Renal cortical epithelial cell (primary cell): ENCODE measurements at places on chromosomes 6 and 20. TPM values are rescaled to one million over a fixed set of nuclear protein-coding genes. Genes with fewer than 3 reads are reported as not detected.

GRCh38 chr20:36885356-36885755, 9.4 kb downstream of the TLDC2 start:
- DNase-seq: no peak

GRCh38 chr6:131592935-131593334, 19.9 kb downstream of the ARG1 start:
- DNase-seq: no peak

- no peak for DNase-seq
Measured at GRCh38 chr20:50061151-50062005, 51.6 kb downstream of the UBE2V1 start.

DNA sequence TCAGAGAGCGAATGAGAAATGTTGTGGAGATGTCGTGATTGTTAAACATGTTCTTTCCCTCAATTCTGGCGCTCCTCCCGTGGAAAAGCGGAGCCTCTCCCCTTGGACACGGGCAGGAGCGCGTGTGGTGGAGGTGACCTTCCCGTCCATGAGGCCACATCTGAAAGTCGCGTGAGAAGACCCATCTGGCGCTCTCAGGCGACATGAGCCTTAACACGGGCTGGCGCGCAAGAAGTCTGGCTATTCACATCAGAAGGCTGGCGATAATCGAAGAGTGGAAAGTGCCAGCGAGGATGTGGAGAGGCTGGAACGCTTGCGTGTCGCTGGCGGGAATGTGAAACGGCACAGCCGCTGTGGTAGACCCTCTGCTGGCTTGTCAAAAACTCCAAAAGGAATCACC, 341.3 kb downstream of the ZFAND3 start:
- no peak for DNase-seq

Gene ADGB
- total RNA-seq: not detected in 2 replicates

DNA sequence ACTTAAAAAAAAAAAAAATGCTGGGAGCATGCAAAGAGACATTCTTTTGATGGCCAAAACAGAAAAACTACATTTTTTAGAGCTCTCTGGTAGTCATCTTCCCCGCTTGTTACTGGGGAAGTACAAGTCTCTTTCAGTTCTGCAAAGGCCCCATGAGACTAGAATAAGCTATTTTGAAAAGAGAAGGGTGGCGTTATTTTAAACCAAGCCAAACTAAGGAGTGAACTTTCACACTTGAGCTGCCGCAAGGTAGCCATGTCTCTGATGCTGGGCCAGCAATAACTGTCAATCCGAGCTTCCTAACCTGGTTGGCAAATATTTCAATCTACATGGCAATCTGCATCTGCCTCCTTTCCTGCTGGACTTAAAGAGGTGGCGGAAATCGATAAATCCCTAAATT, 96.7 kb downstream of the L3MBTL3 start:
- DNase-seq: no peak

- no peak for DNase-seq
Measured at GRCh38 chr6:96542702-96543101, 20.2 kb upstream of the FHL5 start.

Gene FAM162B
- total RNA-seq: not detected in 2 replicates

DNA sequence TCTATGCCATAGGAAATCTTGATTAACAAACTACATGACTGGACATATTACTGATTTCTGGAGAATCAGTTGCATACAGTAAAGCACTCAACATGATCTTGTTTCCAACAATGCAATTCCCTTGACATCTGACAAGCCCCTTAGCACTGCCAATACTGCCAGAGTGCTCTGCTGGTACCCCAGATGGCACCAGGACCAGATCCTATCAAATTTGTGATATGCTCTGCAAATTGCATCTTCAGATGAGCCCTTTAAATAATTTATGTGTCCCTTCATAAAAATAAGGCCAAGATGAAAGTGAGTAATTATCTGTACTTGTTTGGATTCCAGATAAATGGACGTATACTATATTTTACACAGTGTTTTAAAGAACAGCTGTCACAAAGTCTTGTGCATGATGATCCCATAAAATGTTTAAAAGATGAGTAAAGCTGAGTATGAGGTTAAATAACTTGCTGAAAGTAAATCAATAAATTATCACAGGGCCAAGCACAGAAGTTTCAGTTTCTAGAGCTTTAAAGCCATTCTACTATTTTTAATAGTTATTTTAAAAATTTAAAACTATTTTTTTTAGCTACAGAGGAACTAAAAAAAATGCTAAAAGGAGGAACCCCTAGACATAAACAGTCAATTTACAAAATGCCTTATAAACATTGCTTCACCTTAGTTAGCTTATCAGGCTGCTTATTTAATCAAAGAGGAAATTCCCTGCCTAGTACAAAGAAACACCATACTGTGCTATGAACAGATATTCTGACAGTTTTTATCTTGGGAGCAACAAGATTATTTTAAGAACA, 42.1 kb downstream of the NUDT3 start:
- no peak for DNase-seq

Gene SULF2
- 27.1 and 217 TPM in 2 replicates for total RNA-seq

- DNase-seq: no peak
Measured at GRCh38 chr20:56418385-56418861, 6.4 kb downstream of the CASS4 start.

Gene MICA
- total RNA-seq: 33.0 and 55.6 TPM in 2 replicates

Gene GATA5
- total RNA-seq: not detected in 2 replicates

DNA sequence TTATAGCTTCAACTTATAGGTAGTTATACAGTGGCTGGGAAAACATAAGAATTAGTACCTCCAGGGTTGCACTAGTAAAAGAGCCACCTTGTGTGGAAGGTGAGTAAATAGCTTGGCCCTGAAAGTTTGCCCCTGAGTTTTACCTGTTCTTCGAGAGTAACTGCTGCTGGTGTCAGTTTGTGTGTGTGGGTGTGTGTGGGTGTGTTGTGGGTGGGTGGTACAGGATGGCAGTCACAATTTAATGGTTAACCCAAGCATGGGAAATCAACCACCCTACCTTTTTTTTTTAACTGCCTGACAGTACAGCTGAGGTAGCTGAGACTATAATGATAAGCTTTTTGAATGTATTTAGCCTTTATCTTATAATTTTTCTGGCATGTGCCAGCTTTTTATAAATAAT, 137.3 kb downstream of the STXBP5 start:
- DNase-seq: peak; percentile 61

GRCh38 chr20:47108994-47109393, 214.4 kb downstream of the EYA2 start:
- no peak for DNase-seq

GRCh38 chr20:16771213-16771612, 23.1 kb downstream of the OTOR start:
- DNase-seq: no peak

Gene RIPPLY2
- total RNA-seq: not detected in 2 replicates

GRCh38 chr6:43250992-43251373, 7.7 kb downstream of the TTBK1 start:
- no peak for DNase-seq

Gene PAK5
- total RNA-seq: not detected in 2 replicates

GRCh38 chr20:5220321-5221060, 93.7 kb downstream of the CDS2 start:
- no peak for DNase-seq

GRCh38 chr20:5463007-5463686, 146.4 kb upstream of the PROKR2 start:
- DNase-seq: no peak

Gene HLA-G
- 1.7 and 5.7 TPM in 2 replicates for total RNA-seq

DNA sequence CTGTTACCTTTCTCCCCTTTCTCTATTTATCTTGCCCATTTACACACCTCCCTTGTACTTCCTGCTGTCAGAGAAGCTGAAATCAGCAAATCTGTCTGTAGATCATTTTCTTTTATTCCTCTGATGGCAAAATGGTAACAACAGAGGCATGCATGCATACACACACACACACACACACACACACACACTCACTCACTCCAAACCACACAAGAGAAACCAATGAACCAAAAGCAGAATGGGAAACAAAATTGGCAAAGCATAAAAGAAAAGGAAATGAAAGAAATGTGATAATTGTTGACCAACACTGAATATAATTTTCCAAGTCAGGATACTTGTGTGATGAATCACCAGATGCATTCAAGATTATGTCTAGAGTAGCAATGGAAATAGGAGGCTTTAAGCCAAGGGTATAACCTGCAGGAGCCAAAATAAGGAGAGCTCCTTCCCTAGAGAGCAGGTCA, 172.4 kb downstream of the PLCB4 start:
- peak; percentile 98 for DNase-seq

DNA sequence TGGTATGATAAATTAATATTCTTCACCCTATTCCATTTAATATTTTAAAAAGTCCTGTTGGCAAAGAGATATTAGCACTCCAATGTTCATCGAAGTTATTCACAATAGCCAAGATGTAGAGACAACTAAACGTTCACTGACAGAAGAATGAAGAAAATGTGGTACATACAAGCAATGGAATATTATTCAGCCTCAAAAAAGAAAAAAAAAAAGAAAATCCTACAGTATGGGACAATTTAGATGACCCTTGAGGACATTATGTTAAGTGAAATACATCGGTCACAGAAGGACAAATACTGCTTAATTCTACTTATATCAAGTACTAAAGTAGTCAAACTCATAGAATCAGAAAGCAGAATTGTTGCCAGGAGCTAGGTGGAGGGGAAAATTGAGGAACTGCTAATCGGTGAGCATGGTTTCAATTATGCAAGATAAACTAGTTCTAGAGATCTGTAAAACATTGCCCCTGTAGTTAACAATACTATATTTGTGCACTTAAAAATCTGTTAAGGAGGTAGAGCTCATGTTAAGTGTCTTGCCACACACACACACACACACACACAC, 4.7 kb downstream of the GCLC start:
- no peak for DNase-seq

Gene ATP6V1G2
- 1.0 TPM in 1 of 2 replicates, not detected in the other for total RNA-seq

Gene TUBB2A
- 75.8 and 193 TPM in 2 replicates for total RNA-seq

DNA sequence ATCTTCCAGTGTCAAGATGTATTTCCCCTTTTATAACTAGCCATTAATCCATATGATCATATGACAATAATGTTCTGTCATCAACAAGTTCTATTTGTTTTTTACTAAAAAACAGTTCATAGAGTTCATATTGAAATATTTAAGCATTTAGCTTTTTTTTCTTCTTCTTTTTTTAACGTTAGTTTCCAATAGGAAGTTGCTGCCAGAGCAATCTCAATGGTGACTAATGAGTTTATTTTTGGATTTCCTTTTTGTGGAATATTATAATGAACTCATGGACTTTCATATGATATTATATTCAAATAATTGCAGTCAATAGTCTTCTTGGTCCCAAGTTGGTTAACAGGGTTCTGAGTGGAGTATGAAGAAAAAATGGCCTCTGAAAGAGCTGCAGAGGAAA, 343.3 kb downstream of the BCKDHB start:
- no peak for DNase-seq

GRCh38 chr20:22403632-22404361, 180.6 kb downstream of the FOXA2 start:
- peak; percentile 43 for DNase-seq

Gene ME1
- 21.7 and 45.3 TPM in 2 replicates for total RNA-seq

GRCh38 chr6:125868678-125869395, 78.1 kb downstream of the NCOA7 start:
- no peak for DNase-seq

Gene RUNX2
- 13.9 and 34.1 TPM in 2 replicates for total RNA-seq

Gene PLA2G7
- total RNA-seq: 0.10 and 0.87 TPM in 2 replicates

- DNase-seq: no peak
Measured at GRCh38 chr20:61855286-61855685, 210.4 kb downstream of the TAF4 start.

Gene PTCRA
- not detected in 2 replicates for total RNA-seq

GRCh38 chr6:42026540-42026939, 23.8 kb upstream of the TAF8 start:
- DNase-seq: no peak

Gene CFAP61
- total RNA-seq: 2.0 TPM in 1 of 2 replicates, not detected in the other

DNA sequence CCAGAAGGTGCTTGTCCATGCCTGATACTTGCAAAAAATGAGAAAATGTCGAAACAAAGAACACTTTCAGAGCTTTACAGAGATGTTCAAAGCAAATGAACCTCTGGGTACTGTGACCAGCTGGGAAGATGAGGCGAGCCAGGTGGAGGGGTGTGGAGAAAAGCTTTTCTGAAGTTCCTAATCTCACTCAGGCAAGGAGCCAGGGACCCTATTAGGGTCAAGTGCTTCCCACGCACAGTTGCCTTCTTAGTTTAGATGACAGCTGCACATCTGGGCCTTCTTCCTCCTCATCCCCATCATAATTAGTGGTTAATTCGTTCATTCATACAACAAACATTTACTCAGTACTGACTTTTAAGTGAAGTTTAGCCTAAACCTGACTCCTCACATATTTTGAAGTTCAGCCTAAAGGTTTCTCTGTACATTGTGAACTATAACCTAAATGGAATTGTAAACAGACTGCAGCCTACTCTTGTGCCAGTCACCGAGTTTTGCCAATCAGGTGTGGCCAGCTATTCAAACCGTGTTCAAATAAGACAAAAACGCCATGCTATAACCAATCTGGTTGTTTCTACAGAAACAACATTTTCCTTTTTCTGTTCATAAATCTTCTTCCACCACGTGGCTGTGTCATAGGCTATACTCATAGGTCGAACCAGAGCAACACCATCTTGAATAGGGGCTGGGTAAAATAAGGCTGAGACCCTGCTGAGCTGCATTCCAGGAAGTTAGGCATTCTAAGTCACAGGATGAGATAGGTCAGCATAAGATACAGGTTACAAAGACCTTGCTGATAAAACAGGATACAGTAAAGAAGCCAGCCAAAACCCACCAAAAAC, 19.3 kb upstream of the AHCY start:
- no peak for DNase-seq

DNA sequence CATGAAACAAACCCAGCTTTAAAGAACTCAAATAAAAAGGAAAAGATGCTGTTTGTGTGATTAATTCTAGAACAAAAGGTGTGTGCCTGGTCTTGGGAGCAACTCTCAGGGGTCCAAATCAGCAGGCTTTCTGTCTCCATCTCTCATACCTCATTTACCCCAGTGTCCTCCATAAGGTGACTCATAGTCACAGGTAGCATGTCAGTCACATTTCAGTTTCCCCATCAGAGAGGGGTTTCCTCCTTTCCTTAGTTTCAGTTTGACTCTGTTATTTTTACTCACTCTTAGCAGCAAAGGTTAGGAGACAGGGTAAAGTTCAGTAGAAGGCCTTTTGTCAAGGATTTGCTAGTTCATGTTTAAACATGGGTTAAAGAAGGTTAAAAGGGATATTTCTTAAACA, 46.2 kb downstream of the OGFRL1 start:
- DNase-seq: peak; percentile 84

Gene DUSP15
- total RNA-seq: 0.15 TPM in 1 of 2 replicates, not detected in the other

- DNase-seq: no peak
Measured at GRCh38 chr6:111754423-111754822, 118.8 kb downstream of the FYN start.

Gene PSMF1
- total RNA-seq: 41.7 and 68.4 TPM in 2 replicates

Gene CBLN4
- total RNA-seq: not detected in 2 replicates

DNA sequence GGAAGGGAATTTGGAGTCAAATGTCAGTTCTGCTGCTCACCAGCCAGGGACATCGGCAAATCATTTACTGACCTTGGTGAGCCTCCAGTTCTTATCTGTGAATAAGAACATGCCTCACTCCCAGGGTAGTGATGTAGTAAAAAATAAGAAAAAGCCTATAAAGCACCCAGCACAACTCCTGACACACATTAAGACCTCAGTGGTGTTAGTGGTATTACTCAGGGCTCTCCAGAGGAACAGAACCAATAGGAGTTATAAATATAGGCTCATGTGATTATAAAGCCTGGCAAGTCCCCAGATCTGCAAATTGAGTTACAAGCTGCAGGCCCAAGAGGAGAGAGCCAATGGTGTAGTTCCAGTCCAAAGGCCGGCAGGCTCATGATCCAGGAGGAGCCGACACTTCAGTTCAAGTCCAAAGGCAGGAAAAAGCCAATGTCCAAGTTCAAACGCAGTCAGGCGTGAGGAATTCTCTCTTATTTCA, 71.3 kb upstream of the EYA2 start:
- peak; percentile 67 for DNase-seq

Gene ABHD16B
- total RNA-seq: not detected in 2 replicates

- no peak for DNase-seq
Measured at GRCh38 chr20:40680161-40680959, 8.7 kb downstream of the MAFB start.

Gene PDYN
- total RNA-seq: not detected in 2 replicates
